ENCODE measurements at places on chromosomes 6 and 20. TPM values are rescaled to one million over a fixed set of nuclear protein-coding genes. Genes with fewer than 3 reads are reported as not detected.

- no peak for DNase-seq
These were observed 1418.7 kb downstream of the GRIK2 start for GRCh38 chr6:102812242-102812641.

DNA sequence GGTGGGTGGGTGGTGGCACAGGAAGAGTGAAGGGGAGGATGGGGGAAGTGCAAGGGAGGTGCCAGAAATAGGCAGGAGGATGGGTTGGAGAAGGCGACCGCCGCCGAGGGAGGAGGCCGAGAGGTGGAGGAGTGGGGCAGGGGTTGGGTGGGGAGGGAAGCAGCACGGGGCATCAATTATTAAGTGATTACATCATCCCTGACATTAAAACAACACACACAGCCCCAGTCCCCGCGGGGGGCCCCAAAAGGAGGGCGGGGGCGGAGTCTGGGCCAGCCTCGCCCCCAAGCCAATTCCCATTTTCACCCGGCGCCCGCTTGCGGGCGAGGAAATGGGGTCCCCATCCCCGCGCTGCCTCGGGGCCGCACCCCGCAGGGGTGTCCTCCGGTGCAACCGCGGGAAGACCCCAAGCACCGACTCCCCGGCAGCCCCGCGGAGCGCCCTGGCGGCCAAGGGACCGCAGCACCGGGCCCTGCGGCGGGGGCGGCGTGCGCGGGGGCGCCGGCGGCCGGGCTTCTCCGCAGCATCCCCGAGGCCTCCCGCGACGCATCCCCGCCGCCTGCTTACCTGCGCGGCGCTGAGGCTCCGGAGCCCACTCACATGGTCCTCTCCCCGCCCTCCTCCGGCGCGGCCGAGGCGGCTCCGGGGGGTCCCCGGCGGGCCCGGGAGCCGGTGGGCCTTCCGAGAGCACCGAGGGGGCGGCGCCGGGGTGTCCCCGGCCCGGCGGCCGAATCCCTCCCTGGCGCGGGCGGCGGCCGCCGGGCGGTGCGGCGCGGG lies 663 bp downstream of the FYN start:
- no peak for DNase-seq

DNA sequence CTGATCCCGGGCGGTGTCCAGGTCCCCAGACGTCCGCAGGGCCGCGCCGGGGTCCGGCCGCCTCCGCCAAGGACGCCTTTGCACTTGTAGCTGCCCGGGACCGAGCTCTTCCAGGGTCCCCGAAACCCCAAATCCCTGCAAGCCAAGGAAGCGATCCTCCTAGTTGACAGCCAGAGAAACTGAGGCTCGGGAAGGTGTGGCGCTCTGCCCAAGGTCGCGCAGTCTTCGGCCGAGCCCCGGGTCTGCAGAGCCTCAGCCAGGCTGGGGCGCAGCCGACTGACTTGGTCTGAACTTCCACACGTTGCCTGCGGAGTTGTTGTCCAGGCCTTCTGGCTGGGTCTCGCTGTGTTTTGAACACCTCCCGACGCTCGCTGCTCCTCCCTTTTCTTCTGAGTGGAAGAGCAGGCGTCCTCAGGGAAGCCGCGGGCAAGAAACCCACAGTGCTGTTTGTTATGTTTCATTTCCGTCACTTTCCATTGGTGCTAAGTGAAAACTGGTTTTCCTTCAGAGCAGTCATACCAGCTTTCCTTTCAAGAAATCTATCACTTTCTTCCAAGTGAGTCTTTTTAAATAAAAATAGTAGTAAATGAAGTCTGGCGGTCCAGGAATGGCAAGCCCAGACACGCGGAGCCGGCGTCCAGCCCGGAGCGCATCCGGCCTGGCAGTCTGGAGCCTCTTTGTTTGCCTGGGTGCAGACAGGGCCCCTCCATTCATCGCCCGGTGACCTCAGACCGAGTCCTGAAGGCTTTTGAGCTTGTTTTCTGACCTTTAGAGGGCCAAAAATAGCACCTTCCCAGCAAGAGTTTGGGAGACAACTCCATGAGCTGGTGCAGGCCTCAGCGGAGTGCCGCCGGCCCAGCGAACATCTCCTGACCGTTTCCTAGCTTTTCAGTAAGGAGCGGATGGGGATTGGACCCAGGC lies 698 bp downstream of the FAM210B start:
- no peak for DNase-seq

DNA sequence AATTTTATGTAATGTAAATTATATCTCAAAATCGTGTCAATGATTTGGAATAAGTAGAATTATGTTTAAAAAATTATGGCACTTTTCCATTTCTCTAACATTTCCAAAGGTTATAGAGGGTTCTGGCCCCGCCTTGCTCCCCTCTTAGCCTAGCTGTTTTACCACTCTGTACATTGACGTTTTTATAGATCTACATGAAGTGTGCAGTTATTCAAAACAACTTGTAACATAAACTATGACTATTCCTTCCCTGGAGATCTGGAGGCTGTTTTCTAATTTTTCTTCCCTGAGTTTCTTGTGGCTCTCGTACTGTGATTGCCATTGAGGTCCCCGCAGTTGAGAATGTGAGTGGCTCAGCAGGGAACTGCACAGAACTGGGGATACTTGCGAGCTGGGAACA lies 48.4 kb downstream of the IYD start:
- no peak for DNase-seq

DNA sequence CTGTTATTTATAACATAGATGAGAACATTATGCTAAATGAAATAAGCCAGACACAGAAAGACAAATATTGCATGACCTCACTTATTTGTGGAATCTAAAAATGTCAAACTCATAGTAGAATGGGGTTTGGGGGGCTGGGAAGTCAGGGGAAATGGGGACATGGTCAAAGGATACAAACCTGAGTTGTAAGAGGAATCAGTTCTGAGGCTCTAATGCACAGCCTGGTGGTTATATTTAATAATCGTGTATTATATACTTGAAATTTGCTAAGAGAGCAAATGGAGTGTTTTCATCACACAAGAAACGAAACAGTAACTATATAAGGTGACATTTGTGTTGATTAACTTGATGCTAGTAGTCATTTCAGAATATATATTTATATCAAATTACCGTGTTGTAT lies 40.8 kb upstream of the GFOD1 start:
- no peak for DNase-seq

DNA sequence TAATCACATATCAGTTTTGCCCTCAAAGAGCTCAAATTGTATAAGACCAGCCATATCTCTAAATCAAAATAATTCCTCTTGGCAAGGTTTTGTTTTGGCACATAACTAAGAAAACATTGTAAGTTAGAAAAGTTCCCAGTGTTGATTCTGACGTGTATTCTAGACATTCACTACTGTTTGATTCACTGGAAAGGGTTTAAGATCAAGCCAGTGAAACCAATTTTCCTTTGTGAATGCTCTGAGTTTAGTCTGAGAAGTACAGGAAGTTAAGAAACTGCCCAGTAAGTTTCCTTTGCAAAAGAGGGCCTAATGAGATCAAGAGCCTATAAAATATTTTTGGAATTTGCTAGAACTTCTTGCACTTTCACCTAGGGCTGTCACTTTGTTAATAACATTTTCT lies 143.0 kb downstream of the FNDC1 start:
- DNase-seq, result no peak

ZNF334 gene
- total RNA-seq, result 0.76 TPM

ZBP1 gene
- total RNA-seq, result not detected

KHDC1 gene
- total RNA-seq, result under 0.01 TPM

KIF6 gene
- total RNA-seq, result 0.13 TPM

DNA sequence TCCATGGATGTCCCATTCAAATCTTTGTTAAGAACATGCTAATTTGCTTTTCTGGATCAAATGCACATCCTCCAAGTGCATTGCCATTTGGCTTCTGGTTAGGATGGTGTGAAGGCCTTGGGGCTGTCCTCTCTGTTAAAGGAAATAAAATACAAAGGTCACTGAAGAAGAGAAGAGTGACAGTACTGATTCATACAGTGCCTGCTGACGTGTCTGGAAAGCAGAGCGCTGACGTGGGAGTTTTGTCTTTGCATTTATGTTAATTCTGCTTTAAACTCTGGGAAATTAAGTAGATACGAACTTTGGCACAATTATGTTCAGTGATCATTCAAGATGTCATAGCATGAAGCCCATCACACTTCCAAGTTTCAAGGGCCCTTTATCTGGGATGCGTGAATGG lies 33.2 kb downstream of the SYNDIG1 start:
- DNase-seq, result no peak

CLPSL1 gene
- not detected for total RNA-seq

DNA sequence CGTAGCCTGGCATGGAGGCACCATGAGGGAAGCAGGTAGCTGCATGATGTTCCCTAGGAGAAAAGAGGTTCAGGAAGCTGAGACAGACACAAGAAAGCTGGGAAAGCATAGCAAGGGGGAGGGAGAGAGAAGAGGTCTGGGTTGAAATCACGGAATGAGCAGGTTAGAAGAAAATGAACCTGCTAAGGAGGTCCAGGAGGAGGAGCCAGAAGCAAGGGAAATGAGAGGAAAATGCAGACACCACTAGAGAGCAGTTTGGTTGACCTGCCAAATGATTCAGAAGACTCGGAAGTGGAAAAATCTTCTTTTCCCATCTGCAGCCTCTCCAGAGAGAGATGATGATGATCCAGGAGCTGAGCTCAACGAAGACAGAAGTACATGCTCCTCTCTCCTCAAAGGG lies 70.9 kb downstream of the VIP start:
- no peak for DNase-seq

UQCC2 gene
- total RNA-seq, result 21.2 TPM

GRCh38 chr6:107264357-107264840 lies 149.1 kb upstream of the BEND3 start:
- peak; percentile 89 for DNase-seq

CRIP3 gene
- not detected for total RNA-seq

OSBPL2 gene
- total RNA-seq, result 22.1 TPM

DNA sequence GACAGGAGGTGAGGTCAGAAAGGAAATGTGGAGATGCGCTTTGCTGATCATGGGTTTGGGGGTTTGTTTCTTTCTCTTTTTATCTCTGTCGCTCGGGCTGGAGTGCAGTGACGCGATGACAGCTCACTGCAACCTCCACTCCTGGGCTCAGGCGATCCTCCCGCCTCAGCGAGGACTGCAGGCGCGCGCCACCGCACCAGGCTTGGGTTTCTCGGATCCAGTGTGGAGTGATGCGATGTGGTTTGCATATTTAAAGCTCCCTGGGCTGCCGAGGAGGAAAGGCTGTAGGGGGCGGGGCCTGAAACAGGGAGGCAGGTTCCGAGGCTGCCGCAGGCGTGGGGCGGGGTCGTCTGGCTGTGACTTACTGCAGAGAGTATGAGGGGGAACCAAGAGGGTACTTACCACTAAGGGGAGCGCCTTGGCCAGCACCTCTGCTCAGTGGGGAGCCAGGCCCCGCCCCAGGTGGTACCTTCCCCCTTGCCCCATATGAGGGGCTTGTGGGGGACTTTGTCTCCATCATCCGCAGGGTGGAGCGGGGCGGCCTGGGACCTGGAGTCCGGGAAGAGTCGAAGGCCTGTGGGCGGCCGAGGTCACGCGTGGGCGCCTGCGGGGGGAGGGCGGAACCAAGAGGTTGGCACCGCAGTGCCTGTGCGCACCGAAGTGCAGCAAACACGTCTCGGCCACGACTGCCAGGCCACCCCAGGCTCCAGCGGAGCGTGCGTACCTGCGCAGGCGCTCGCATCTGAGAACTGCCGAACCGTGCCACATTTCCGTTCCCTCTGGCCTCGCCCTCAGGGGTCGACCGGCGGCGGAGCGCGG lies 12.7 kb upstream of the BAK1 start:
- DNase-seq, result no peak

HLA-DQB2 gene
- not detected for total RNA-seq

- no peak for DNase-seq
These were observed 47.4 kb upstream of the PAK5 start for GRCh38 chr20:9886227-9886626.

KHDC1L gene
- total RNA-seq, result not detected

All from dermis microvascular lymphatic vessel endothelial cell (primary cell).